Inflammatory macrophage (primary cell): ENCODE measurements at places on chromosomes 1 and 21.
A peak's percentile ranks its signal among the peaks of the same experiment; 100 is the strongest.

GRCh38 chr1:71695821-71696220 lies 586.5 kb downstream of the NEGR1 start:
- DNase-seq = no peak

- DNase-seq = no peak
Observed at GRCh38 chr1:235297579-235297978, 30.4 kb downstream of the ARID4B start.

DNA sequence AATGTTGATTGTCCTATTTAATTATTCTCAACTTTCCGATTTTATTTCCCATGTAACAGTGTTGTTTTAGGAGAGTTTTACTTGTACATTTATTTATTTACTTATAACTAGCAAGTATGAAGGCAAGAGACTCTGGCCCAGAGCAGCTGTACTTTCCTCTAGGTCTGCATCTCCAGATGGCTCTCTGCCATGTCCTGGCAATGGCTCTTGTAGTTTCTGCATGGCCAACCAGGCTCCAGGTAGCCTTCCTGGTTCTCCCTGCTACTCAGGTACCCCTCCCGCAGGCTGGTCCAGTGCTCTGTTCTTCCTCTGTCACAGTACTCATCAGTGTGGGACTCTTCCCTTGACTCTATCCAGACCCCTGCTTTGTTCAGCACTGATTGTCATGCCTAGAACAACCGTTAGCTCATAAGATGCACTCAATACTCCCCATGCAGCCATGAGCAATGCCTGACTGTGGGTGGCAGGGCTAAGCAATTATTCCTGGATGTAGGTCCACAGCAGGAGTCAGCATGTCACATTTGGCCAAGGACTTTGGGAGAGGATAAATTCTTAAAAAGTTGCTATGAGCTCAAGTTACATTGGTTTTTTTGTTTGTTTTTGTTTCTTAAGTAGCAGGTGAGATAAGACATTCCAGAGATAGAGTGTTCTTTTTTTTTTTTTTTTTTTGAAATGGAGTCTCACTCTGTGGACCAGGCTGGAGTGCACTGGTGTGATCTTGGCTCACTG lies 10.9 kb upstream of the IL20 start:
- no peak for DNase-seq

- DNase-seq = no peak
Observed at GRCh38 chr1:217943361-217943760, 312.2 kb downstream of the SPATA17 start.

GRCh38 chr1:54671985-54672608 lies 30.5 kb downstream of the MROH7 start:
- DNase-seq = peak; percentile 50
